Heart right ventricle (tissue), 16 donors: ENCODE measurements at places on chromosomes 4 and X. TPM values are rescaled to one million over a fixed set of nuclear protein-coding genes. Genes with fewer than 3 reads are reported as not detected.

DNA sequence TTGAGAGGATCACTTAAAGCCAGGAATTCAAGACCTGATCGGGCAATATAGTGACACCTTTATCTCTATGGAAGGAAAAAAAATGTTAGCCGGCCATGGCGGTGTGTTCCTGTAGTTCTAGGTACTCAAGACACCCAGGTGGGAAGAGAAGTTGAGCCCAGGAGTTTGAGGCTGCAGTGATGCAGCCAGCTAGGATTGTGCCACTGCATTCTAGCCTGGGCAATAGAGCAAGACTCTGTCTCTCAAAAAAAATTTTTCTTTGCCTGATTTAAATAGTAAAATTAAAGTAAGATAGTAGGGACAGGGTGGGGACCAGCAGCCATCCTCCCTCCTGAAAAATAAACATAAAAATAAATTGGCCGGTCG lies 16.9 kb upstream of the FAM47E start:
- DNase-seq, result no peak

DNA sequence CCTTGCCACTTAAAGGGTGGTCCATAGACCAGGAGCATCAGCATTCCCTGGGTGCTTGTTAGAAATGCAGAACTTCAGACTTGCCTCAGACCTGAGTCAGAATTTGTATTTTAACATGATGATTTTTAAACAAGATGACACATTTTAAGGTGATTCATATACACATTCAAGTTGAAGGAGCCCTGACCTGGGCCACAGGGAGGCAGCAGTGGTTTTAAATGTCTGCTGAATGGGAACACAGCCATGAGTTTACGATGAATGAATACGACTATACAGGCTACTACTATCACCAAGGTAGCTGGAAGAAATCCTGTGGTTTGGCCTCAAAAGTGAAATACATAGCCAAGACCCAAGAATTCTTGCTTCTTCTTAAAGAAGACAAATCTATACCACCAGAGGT lies 2.9 kb downstream of the HDAC8 start:
- DNase-seq, result no peak

- DNase-seq, result peak; percentile 15
Observed at GRCh38 chrX:13397878-13398818, 78.3 kb upstream of the ATXN3L start.

DNA sequence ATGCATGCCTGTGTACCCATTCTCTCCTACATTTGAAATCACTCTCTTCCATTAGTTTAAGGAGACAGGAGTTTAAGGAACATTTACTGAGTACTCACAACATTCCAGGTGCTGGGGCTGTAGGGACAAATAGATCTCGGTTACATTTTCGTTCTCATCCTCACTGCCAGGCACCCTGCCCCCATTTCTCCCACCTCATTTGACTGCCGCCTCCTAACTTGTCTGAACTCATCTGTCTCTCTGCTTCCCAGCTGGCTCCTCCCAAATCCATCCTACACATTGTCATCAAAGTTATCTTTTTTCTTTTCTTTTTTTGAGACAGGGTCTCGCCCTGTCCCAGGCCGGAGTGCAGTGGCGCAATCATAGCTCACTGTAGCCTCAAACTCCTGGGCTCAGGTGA lies 19.8 kb upstream of the MPC1L start:
- DNase-seq, result no peak

DNA sequence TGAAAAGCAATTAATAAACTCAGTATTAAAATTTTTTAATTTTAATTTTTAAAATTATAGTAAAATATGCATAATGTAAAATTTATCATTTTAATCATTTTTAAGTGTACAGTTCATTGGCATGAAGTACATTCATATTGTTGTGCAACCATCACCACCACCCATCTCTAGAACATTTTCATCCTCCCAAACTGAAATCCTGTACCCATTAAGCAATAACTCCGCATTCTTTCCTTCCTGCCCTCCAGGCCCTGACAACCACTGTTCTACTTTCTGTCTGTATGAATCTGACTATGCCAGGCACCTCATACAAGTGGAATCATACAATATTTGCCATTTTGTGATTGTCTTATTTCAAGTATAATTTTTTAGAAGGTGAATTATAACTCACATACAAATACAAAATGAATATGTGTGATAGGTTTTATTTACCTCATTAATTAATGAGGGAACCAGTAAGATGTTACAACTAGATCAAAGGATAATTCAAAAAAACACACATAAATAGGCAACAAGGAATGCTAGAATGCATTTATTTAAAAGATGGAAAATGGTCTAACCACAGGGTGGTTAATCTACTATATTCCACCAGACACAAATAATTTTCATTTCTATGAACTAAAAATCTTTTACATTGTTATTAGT lies 13.1 kb upstream of the AFF1 start:
- DNase-seq, result no peak

GRCh38 chr4:113141901-113142346 lies 92.5 kb downstream of the ANK2 start:
- no peak for DNase-seq

- no peak for DNase-seq
Observed at GRCh38 chr4:96916711-96917110, 1076.8 kb downstream of the PDHA2 start.

The ZCCHC18 gene
- 1.4 TPM for total RNA-seq
